Bone marrow (tissue), 2 donors: ENCODE measurements at places on chromosomes 6 and 20.

DNA sequence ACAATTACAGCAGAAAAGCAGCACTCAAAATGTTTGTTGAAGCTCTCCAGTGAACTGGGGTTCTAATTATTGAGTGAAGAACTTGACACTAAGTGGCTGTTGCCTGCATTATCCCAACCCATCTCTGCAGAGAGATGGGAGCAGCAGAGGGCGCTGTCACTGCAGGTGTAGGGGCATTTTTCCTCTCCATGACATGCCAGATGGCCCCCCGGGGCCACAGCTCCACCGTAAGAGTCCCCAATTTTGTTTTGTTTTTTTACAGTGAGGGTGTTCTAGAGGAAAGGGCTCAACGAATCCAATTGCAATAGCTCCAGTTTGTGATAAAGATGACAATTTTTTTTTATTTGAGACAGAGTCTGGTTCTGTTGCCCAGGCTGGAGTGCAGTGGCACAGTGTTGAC is 1.9 kb upstream of the FUCA2 start:
- no peak for DNase-seq

DNA sequence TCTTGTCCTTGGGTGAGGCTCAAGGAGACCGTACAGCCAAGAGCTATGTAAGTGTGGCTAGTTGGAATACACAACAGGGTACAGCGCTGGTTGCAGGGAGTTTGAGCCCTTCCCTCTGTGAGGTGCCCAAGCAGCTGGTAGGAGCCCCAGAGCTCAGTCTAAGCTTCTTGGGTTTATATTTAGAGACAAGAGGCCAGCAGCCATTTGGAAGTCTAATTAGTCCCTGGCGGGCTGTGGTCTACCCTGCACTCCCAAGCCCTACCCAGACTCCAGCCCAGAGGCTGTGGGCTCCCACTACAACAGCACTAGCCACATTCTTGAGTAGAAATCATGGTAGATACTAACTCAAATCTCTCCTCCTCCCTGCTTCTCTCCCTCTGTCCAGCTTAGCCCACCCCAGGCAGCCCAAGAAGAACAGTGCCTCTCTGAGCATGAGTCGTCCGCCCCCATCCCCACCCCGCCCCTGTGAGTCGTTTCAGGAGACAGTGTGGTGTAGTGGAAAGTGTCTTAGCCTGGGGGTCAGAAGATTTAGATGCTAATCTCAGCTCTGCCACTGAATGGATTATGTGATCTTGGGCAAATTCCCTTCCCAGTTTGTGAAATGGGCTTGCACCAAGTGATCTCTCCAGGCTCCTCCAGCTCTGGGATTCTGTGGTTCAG is 37.8 kb downstream of the EIF2S2 start:
- DNase-seq: no peak

DNA sequence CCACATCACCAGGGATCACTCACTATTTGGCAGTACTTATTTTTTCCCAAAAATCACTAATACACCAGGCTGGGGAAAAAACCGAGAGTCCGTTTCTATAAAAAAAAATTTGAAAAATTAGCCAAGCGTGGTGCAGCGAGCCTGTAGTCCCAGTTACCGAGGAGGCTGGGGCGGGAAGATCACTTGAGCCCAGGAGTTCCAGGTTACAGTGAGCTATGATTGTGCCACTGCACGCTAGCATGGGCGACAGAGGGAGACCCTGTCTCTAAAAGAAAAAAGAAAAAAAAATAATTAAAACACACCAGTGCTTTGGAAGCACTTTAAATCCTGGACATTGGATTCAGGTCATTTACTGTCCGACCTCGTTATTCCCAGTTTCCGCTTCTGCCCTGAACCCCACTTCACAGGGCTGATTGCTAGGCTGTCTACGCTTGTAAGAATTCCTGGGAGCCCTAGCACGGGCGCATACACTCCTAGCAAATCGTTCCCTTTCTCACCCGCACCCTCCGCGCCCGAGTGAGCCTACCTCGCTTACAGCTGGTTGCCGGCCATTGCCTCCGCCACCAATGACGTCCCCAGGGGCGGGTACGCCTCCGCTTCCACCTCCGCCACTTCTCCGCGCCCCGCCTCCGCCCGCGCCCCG is at the start of gene TPMT:
TSS of gene TPMT (minus strand) at position 571 of the 643 bp plus-strand sequence. CDS start 5,950 bp downstream, outside the sequence.
- no peak for DNase-seq

GRCh38 chr6:30681766-30682142 is 4.7 kb downstream of the PPP1R18 start:
- DNase-seq: no peak

- peak; percentile 8 for DNase-seq
Observed at GRCh38 chr6:130417951-130418350, 52.1 kb downstream of the TMEM200A start.

- no peak for DNase-seq
Observed at GRCh38 chr6:54050750-54051149, 60.5 kb upstream of the MLIP start.

DNA sequence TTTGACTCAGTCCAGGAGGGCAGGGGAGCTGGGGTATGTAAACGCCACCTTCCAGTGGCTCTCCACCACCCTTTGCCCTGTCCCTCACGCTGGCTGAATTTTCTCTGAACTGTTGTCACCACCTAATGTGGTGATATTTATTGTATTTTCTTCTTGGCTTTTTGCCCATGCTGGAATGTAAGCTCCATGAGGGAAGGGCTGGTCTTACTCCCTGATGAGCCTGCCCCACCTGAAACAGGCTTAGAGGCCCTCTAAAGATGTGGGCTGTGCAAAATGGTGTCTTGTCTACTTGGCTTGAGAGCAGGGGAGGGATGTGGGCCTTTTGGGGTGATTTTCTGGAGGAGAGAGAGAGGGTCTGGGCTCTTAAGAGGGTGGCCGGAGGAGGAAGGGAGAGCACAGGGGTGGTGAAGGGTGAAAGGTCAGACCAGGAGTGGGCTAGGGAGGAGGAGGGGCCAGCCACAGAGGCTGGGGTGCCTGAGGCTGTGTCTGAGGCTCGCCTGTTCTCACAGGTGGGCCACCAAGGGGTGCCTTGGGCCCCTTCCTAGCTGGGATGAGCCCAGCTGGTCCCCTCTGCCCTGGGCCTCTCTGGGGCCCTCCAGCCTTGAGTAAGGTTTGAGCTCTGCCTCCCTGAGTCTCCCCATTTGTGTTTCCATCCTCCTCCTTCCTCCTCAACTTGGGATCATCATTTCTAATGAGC is 37.3 kb downstream of the SPDEF start:
- no peak for DNase-seq

GRCh38 chr20:50708845-50709635 is 17.7 kb upstream of the RIPOR3 start:
- no peak for DNase-seq

- no peak for DNase-seq
Observed at GRCh38 chr6:133947302-133947900, 5.6 kb upstream of the TBPL1 start.

- DNase-seq: no peak
Observed at GRCh38 chr6:149419696-149420404, 19.8 kb downstream of the SUMO4 start.

DNA sequence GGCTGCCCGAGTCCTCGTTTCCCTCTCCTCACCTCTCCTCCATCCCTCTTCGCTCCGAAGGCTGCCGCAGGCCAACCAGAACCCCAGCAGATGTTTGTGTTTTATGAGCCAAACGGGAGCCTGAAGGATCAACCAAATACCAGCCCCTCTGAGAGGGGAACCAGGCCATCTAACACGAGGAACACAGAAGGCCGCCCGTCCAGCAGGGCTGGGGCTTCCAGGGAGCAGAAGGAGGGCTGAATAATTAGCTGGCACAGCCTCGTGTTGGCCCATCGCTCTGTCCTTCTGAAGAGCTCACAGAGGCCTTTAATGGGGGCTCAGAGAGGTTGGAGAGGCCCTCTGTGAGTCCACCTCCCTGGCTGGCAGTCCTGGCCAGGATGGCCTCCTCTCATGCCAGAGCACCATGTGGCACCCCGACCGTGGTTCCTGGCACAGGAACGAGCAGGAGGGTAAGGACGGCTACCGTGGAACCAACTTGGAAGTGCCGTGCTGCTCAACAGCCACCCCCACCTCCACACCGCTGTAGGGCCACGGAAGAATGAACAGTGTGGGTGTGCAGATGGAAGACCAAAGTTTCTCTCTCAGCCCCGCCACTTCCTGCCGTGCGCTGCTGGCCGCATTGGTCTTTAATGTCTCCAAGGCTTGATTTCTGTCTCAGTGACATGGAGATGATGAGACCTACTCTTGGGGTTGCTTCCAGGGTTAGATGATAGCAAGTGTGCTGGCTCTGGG is 155.2 kb downstream of the SCML4 start:
- DNase-seq: no peak

DNA sequence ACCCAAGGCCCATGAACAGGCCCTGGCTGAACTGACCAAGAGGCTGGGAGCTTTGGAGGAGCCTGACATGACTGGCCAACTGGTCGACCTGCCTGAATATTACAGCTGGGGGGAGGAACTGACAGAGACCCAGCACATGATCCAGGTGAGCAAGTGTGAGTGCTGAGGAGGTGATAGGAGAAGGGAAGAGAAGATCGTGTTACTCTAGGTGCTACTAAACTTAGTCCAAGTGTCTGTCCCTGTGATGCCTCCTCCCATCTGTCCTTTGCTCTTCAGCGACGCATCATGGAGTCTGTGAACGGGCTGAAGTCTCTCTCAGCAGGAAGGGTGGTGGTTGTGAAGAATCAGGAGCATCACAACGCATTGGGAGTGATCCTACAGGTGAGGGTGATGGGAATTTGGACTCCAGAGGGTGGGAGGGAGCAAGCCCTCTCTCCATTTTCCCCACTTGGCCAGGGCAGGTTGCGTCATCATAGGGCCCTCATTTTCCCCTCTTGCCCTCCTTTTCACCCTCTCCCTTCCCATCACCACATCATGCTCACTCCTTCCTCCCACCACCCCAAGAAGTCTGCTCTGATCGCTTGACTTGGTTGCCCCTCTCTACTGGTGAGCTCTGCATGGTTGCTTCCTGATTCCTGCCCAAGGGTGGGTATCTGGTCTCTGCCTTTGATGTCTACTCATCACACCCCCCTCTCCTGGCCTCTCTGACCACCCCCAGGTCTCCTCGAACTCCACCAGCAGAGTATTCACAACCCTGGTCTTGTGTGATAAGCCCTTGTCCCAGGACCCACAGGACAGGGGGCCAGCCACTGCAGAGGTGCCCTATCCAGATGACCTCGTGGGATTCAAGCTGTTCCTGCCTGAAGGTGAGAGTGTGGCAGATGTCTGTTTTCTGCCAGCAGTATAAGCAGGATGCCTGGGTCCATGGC is 4.7 kb downstream of the DXO start:
- DNase-seq: no peak

GRCh38 chr6:36290668-36291620 is 21.1 kb downstream of the PNPLA1 start:
- no peak for DNase-seq
